CD4-positive, alpha-beta T cell treated with Interleukin-4 for 1 hour (primary cell): ENCODE measurements at places on chromosomes 6 and 20.
A peak's percentile ranks its signal among the peaks of the same experiment; 100 is the strongest.

DNA sequence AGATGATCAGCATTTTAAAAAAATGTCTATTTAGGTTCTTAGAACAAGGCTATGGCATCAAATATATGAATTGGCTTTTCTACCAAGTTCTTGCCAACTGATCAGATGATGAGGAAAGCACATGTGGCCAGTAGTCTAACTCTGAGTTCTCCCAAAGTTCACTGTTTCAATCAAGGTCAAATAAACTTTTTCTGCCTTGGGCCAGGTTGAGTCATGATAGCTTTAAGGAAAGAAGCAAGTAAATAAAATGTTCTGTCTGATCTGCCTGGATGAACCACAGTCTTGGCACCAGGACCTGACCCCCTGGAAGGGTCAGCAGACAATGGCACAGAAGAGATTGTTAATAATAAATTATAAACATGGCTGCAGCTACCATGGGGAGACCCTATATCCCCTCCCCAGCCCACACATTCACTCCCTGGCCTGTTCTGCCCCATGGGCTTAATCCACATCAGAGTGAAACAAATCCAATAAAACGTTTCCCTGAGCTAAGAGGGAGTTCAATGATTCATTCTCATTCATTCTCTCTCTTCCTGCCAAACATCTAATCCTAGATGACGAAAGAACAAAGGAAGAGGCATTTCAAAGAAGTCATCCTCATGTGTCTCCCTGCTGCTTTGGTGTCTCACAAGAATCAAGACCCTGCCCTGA, 661.6 kb downstream of the DHX35 start:
- DNase-seq = no peak

- no peak for DNase-seq
These were observed 45.5 kb upstream of the THEMIS start for GRCh38 chr6:127946388-127946787.

DNA sequence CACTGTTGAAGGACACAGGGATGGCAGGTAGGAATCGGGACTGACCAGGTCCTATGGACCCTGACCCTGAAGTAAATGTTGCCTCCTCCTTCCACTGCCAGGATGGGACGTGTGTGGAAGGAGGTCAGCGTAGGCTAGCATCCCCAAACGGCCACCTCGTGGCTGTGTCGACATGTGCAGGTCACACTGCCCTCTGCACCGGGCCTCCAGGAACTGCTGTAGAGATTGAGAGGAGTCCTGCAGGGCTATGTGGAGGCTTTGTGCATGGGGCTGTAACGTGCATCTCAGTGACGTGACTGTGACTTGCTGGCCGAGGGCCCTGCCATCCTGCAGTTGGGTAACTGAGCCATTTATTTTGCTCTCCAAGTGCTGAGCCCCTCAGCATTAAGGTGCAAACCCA, 149.5 kb downstream of the PHACTR3 start:
- DNase-seq = no peak

GRCh38 chr20:3563548-3564177, 92.8 kb downstream of the ATRN start:
- DNase-seq = no peak

DNA sequence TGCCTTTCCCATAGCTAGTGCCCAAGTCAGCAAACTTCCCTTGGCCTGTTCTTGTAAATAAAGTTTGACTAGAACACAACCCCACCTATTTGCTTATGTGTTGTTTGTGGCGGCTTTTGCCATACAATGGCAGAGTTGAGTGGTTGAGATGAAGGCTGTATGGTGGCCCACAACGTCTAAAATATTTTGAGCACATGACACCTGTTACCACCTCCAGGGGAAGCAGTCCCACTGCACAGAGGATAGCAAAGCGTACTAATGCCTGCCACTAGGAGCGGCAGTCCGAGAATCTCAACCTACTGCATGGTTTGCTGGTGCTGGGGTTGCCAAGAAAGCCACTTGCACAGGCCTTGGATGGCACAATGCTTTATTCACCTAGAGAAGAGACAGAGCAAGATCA, 58.6 kb downstream of the TGM2 start:
- DNase-seq = no peak

DNA sequence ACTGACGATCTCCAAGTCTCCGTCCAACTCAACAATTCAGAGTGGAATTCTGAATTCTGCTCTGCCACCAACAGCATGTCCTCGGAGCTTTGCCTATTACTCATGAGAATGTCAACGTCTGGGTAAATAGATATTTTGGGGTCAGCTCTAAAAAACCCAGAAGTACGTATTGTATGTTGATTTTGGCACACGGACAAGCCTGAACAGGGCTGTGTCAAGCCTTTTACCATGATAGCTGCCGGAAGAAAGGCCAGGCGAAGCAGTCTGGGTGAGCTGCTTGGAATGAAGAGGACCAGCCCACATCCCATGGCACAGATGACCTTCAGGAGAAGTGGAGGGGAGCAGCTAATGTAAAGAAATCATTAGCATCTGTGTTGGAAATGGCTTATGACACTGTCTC, 88.0 kb upstream of the JAG1 start:
- DNase-seq = no peak

DNA sequence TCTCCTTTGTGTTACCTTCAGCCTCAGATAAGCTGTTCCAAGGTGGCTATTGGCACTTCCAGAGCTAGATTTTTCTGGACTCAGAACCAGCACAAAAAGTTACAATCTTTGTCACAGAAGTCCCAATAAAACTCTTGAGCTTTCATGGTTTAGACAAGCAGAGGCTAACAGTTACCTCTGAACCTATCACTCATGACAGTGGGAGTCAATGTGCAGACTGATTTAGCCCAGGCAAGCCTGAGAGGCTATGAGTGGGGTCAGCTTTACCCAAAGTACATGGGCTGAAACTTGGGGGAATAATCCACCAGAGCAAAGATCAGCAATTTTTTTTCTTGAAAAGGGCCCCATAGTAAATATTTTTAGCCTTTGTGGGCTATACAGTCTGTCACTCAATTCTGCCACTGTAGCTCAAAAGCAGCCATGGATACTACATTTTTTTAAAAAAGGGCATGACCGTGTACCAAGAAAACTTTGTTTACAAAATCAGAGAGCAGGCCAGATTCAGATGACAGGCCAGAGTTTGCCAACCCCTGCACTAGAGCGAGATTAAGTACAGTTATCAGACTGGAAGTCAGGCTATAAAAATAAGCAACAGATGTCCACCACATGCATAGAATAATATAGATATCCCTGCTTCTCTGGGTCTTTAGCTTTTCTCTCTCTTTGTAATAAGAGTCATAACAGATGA, 20.0 kb downstream of the CCN2 start:
- DNase-seq = no peak

DNA sequence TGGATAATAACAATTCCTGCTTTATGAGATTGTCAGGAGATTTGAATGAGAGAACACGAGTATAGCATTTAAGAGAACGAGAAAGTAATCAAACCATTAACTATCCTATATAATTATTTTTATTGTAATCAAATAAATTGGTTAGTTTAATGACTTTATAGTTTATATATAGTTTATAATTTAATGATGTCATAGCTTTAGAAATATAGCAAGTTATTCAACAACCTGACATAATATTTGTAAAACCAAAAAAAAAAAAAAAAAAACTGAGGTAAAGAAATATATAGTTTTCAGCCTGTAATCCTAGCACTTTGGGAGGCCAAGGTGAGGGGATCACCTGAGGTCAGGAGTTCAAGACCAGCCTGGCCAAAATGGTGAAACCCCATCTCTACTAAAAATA, 26.4 kb upstream of the DST start:
- no peak for DNase-seq

- no peak for DNase-seq
These were observed 2.2 kb downstream of the HAO1 start for GRCh38 chr20:7938058-7938457.

- no peak for DNase-seq
These were observed 165.6 kb downstream of the KCNQ5 start for GRCh38 chr6:72787391-72788031.

GRCh38 chr6:165704045-165704748, 41.2 kb upstream of the PDE10A start:
- no peak for DNase-seq

- DNase-seq = peak; percentile 40
These were observed 21.5 kb downstream of the COL9A3 start for GRCh38 chr20:62838128-62838891.
